Activated CD8-positive, alpha-beta memory T cell treated with anti-CD3 and anti-CD28 coated beads, Interleukin-2, amount 10 ng/mL, durations not matched to agents 7 days and 5 days (primary cell): ENCODE measurements at places on chromosomes 5 and 9.

DNA sequence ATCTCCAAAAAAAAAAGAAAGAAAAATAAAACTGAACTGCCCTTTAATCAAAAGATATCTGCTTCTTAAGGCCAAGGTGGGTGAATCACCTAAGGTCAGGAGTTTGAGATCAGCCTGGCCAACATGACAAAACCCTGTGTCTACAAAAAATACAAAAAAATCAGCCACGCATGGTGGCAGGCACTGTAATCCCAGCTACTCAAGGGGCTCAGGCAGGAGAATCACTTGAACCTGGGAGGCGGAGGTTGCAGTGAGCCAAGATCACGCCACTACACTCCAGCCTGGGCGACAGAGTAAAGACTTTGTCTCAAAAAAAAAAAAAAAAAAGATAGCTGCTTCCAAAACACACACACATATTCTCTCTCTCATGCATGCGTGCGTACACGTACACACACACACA, 17.8 kb downstream of the SCAI start:
- peak overlapping the region; percentile 92 for H3K27ac ChIP-seq
- no peak for DNase-seq
- H3K4me1 ChIP-seq, result peaks cover 31% of the 10 kb centered on the region
- no peak overlapping the region for H3K4me3 ChIP-seq
- peaks cover 4% of the 10 kb centered on the region for H3K36me3 ChIP-seq

DNA sequence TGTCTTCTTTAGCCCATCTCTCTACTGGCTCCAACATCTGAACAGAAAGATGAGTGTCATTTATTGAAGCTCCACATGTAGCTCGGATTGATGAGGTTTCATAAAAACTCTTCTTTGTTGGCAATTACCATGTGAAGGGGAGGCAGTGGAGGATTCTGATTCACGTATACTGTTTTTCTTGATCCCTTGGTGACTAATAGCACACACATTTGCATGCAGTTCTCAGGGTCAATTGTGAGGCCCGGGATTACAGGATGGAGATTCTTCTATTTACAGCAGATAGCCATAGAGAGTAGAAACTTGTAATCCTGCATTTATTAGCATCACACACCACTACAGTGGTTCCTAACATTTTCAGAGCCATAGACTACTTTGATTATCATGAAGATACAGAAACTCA, 133.2 kb upstream of the MARCHF11 start:
- no peak overlapping the region for H3K27ac ChIP-seq
- no peaks in the 10 kb centered on the region for H3K27me3 ChIP-seq
- H3K4me3 ChIP-seq, result no peak overlapping the region
- DNase-seq, result no peak

GRCh38 chr5:139137697-139138096, 60.5 kb downstream of the SIL1 start:
- H3K27ac ChIP-seq, result no peak overlapping the region
- H3K36me3 ChIP-seq, result no peaks in the 10 kb centered on the region
- no peak for DNase-seq
- H3K4me1 ChIP-seq, result peaks cover 2% of the 10 kb centered on the region

- no peak for DNase-seq
- peaks cover 22% of the 10 kb centered on the region for H3K27me3 ChIP-seq
- no peak overlapping the region for H3K27ac ChIP-seq
- H3K4me1 ChIP-seq, result no peaks in the 10 kb centered on the region
- H3K4me3 ChIP-seq, result no peak overlapping the region
Measured at GRCh38 chr5:39541920-39542319, 117.1 kb upstream of the DAB2 start.

GRCh38 chr5:152247850-152248385, 157.2 kb downstream of the NMUR2 start:
- H3K4me3 ChIP-seq, result no peak overlapping the region
- no peaks in the 10 kb centered on the region for H3K4me1 ChIP-seq
- H3K27ac ChIP-seq, result no peak overlapping the region
- H3K27me3 ChIP-seq, result no peaks in the 10 kb centered on the region
- H3K36me3 ChIP-seq, result no peaks in the 10 kb centered on the region

DNA sequence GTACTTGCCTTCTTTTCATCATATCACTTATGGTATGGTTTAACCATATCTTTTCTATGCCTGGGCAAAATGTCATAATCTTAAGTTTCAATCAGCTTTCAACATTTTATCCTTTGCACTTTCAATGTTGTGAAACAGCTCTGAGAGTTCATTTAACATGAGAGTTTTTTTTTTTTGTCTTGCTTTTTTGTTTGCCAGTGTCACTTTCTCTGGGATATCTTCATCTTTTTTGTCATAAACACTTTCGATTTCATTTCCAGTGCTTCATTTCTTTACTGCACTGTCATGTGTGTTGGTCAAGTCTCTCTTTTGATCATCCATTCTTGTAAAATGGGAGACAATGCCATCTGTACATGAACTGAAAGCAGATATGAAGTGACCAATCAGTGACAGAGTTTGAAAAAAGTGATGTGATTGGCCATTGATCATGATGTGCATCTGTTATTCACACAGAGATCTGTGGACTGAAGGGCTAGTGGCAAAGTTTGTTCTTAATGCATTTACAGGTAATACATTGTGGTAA, 7.5 kb upstream of the POU5F2 start:
- no peaks in the 10 kb centered on the region for H3K36me3 ChIP-seq
- no peak overlapping the region for H3K27ac ChIP-seq
- no peak for DNase-seq
- H3K27me3 ChIP-seq, result no peaks in the 10 kb centered on the region
- peaks cover 5% of the 10 kb centered on the region for H3K4me1 ChIP-seq

GRCh38 chr5:87399720-87400119, 13.0 kb downstream of the CCNH start:
- no peak overlapping the region for H3K27ac ChIP-seq
- no peak for DNase-seq
- H3K27me3 ChIP-seq, result no peaks in the 10 kb centered on the region
- H3K4me1 ChIP-seq, result peaks cover 12% of the 10 kb centered on the region
- H3K36me3 ChIP-seq, result peaks cover 53% of the 10 kb centered on the region

DNA sequence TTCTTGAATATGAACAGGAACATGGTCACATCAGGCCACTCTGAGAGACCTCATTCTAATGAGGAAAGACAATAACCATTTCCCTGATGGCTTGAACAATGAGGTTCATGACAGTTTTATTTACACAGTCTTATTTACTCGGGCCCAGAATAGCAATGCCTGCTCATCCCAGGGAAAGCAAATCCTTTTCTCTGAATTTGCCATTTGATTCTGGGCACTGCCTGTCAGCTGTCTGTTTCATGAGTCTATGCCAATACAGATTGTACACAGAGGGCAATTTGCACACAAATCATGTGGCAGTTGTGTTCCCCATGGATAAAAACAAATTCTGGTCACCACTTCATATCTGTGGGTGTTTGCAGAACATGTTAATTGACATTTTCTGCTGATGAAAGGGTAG, 492.5 kb downstream of the ACTL7B start:
- H3K27ac ChIP-seq, result no peak overlapping the region
- H3K36me3 ChIP-seq, result no peaks in the 10 kb centered on the region
- no peak for DNase-seq
- H3K4me3 ChIP-seq, result no peak overlapping the region
- no peaks in the 10 kb centered on the region for H3K4me1 ChIP-seq

DNA sequence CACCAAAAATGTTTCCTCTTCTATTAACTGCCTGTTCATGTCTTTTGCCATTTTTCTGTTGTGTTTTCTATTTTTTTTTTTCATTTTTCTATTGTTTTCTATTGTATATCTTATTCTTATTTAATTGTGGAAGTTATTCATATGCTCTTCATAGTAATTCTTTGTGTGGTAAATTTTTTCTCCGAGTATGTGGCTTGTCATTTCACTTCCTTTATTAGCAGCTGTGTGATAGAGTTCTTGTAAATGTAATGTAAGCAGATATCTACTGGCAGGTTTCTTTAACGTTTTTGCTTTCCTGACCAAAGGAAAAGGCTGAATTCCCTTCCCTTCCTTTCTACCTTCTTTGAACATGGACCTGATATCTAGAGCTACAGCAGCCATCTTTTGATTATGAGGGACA, 5.8 kb upstream of the PLPP1 start:
- no peaks in the 10 kb centered on the region for H3K36me3 ChIP-seq
- H3K27me3 ChIP-seq, result peaks cover 4% of the 10 kb centered on the region
- H3K4me3 ChIP-seq, result peak overlapping the region; percentile 24
- no peak for DNase-seq
- peaks cover 31% of the 10 kb centered on the region for H3K4me1 ChIP-seq

GRCh38 chr5:31192442-31192841, 1.0 kb upstream of the CDH6 start:
- peaks cover 43% of the 10 kb centered on the region for H3K27me3 ChIP-seq
- no peak for DNase-seq
- H3K4me3 ChIP-seq, result no peak overlapping the region
- H3K4me1 ChIP-seq, result peaks cover 4% of the 10 kb centered on the region
- peaks cover 3% of the 10 kb centered on the region for H3K36me3 ChIP-seq
- no peak overlapping the region for H3K27ac ChIP-seq

DNA sequence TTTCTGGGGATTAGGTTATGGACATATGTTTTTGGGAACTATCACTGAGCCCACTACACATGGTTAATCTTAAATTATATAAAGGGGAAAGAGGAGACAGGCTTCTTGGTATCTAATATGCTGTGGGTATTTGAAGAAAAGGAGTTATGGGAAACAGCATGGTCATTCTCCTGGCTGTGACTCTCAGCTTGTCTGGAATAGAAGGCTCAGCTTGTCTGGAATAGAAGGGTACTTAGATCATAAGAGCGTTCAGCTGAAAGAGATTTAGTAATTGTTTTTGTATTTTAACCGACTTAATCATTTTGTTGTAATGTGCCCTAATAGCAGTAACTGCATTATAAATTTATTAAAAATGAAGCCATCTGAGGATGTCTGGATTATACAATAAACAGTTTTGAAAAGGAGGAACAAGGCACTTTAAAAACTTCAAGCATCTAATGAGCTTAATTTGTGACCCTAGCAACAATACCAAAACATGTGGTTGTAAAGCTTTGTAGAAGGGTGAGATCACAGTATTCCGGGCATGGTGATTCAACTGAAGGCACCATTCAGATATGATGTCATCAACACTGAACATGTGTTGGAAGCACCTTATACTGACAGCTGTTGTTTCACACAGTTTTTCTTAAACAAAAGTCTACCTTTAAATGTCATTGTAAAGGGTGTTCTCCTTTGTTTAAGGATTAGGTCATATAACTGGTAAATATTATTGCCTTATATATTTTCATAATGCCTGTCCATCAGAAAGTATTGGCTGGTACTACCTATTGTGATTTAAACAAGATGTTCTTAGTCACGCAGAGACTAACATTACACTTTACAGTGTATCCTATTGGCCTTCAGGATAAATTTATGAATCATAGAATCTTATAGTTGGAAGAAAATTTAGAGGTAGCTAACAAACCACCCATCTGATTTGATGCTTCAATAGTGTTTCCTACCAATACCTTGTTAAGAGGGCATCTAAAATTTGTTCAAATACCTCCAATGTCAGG, 2174.1 kb upstream of the WWC1 start:
- no peaks in the 10 kb centered on the region for H3K27me3 ChIP-seq
- no peaks in the 10 kb centered on the region for H3K4me1 ChIP-seq

GRCh38 chr5:8019719-8020218, 150.8 kb downstream of the MTRR start:
- no peaks in the 10 kb centered on the region for H3K27me3 ChIP-seq
- H3K27ac ChIP-seq, result no peak overlapping the region
- H3K4me1 ChIP-seq, result no peaks in the 10 kb centered on the region
- no peak overlapping the region for H3K4me3 ChIP-seq

- no peaks in the 10 kb centered on the region for H3K4me1 ChIP-seq
- DNase-seq, result no peak
- no peak overlapping the region for H3K4me3 ChIP-seq
- H3K27me3 ChIP-seq, result no peaks in the 10 kb centered on the region
- H3K27ac ChIP-seq, result no peak overlapping the region
- H3K36me3 ChIP-seq, result no peaks in the 10 kb centered on the region
Measured at GRCh38 chr5:124203303-124203702, 543.1 kb downstream of the ZNF608 start.

DNA sequence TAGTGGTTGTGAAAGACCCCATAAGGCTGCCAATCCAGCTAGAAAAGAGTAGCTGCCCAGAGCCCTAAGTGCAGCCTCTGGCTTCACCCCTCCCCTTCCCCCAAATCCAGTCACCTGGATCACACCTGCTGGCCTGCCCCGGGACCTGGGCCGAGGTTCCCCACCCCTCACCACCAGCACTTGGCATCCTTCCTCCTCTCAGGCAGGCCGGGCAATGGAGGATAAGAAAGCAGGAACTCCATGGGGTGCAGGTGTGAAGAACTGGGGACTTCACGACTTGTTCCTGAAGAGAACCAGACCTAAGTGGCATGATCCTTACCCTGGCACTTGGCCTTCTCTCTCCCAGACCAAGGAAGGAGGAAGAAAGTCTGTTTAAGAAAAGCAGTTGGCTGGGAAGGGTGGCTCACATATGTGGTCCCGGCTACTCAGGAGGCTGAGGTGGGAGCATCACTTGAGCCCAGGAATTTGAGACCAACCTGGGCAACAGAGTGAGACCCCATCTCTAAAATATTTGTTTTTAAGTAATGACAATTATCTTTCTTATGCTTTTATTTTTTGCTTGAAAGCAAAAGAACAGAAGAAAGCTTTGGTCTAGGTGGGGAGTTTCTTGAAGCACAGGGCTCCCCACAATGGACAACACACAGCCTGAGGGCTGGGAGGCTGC, 131.1 kb downstream of the PAX5 start:
- no peak overlapping the region for H3K4me3 ChIP-seq
- peaks cover 53% of the 10 kb centered on the region for H3K27me3 ChIP-seq
- DNase-seq, result no peak
- H3K36me3 ChIP-seq, result no peaks in the 10 kb centered on the region

DNA sequence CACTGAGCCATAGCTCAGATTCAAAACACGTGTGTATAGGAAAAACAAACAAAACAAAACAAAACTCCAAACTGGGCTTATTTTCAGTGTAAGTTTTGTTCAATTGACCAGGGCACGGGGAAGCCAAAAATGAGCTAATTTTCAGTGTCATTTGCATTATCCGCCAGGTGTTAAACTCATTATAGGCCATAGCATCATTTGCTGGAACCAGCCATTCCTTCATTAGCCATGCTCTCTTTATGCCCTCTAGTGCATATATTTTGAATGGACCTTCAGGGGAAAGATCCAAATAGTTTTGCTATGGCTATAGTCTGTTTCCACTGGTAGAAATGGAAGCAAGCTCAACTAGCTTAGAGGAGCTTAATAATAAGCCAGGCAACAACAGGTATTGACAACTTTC, 1205.2 kb upstream of the DMAC1 start:
- H3K27ac ChIP-seq, result no peak overlapping the region
- H3K36me3 ChIP-seq, result no peaks in the 10 kb centered on the region
- no peaks in the 10 kb centered on the region for H3K4me1 ChIP-seq
- H3K4me3 ChIP-seq, result no peak overlapping the region
- H3K27me3 ChIP-seq, result no peaks in the 10 kb centered on the region
- DNase-seq, result no peak
